Memory B cell (primary cell): ENCODE measurements at places on chromosomes 12 and 14.
A peak's percentile ranks its signal among the peaks of the same experiment; 100 is the strongest.

GRCh38 chr12:66279123-66279712, 23.1 kb upstream of the HELB start:
- no peak for DNase-seq

- no peak for DNase-seq
These were observed 17.4 kb downstream of the TMED10 start for GRCh38 chr14:75158843-75159614.

DNA sequence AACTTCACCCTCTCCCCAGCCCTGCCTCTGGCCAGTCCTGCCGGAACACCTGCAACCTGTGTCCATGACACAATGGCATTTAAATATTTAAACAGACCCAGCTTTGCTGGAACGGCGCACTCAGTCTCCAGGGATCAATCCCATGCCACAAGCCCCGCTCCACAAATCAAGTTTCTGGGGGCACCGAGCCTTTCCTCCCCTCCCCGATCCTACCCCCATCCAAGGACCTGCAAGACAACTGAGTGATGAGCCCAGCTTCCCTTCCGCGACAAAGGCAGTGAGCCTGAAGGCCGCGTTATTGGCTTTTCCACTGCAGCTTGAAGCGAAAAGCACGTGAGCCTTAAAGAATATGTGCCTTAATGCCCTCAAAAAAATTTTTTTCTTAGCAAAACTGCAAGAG, 185.7 kb downstream of the DPF3 start:
- DNase-seq = no peak

GRCh38 chr14:99803106-99803775, 10.0 kb downstream of the EML1 start:
- DNase-seq = no peak

GRCh38 chr12:64061868-64062375, 160.2 kb downstream of the KICS2 start:
- DNase-seq = no peak

DNA sequence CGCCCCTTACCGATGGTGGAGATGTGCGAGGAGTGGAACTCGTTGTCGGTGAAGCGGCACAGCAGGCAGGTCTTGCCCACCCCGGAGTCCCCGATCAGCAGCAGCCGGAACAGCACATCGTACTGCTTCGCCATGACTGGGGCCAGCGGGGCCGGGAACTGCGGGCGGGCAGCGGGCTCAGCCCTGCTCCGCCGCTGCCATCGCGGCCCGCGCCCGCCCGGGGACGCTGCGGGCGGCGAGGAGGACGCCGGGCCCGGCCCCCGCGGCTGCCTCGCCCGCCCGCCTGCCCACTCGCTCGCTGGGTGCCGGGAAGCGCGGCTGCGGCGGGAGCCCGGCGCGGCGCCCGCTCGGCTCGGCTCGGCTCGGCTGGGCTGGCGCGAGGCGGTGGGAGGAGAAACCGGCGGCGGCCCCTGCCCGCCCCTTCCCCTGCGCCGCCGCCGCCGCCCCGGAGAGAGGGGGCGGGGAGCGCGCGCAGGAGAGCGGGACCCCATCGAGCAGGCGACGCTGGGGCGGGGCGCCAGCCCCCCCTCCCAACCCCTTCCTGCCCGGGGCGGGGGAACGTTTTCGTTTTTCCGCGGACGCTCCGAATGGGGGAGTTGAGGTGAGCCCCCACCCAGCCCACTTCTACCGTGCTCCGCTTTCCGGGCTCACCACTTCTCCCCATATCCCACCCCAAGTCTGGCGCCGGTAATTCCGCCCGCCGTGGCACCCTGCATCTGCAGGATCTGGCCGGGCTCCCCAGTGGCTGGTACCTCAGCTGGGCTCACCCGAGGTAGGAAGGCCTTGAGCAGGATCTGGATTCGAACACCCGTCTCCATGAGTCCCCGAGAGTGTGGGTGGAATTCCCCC, at the start of gene RAB15:
Gene RAB15 (minus strand): TSS at position 394 of the 849 bp plus-strand sequence. CDS start 260 bp downstream, at position 134.
- peak; percentile 22 for DNase-seq

- DNase-seq = no peak
These were observed 48.4 kb downstream of the GALNT4 start for GRCh38 chr12:89476232-89476631.

DNA sequence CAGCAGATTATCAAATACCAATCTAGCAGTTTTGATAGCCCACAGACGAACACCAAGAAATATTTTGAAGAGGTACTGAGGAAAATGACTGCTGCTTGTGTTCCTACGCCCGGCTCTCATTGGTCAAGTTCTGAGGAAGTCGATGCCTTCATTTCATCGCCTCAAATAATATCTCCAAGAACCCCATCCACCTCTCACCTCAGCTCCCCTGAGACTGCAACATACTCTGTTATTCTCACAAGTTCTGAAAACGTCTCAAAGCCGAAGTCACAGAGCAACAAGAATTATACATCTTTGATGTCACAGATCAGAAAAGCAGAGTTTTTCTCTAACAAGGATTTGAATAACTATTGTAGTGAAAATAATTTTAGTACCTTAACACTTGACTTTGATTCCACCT, 55.5 kb upstream of the BCAT1 start:
- DNase-seq = no peak

- no peak for DNase-seq
These were observed 14.9 kb upstream of the HEATR5A start for GRCh38 chr14:31435276-31435675.

- DNase-seq = no peak
These were observed 29.1 kb downstream of the MTHFD1 start for GRCh38 chr14:64417055-64417770.

DNA sequence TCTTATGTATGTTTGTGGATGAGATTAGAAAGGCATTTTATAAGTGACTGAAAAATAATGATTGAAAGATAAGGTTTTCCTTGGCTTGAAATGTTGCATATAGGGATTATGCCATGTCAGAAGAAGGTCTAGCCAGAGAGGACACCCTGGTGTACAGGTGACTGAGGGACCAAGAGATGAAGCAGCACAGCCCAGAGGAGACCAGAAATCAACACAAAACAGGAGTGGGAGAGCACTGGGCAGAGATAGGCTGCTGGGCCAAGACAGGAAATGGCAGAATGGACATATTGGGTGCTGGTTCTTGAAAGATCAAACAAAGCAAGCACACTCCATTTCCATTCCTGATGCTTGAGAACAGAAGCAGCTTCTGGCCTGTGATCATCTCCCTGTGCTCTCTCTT, 24.4 kb upstream of the FRMD6 start:
- DNase-seq = no peak

- no peak for DNase-seq
These were observed 14.1 kb upstream of the NCOR2 start for GRCh38 chr12:124581307-124582107.
